Spinal cord (tissue), 10 donors: ENCODE measurements at places on chromosomes 13 and 19. TPM values are rescaled to one million over a fixed set of nuclear protein-coding genes. Genes with fewer than 3 reads are reported as not detected.
A peak's percentile ranks its signal among the peaks of the same experiment; 100 is the strongest.

The MED25 gene
- 64.7 TPM for polyA plus RNA-seq

DNA sequence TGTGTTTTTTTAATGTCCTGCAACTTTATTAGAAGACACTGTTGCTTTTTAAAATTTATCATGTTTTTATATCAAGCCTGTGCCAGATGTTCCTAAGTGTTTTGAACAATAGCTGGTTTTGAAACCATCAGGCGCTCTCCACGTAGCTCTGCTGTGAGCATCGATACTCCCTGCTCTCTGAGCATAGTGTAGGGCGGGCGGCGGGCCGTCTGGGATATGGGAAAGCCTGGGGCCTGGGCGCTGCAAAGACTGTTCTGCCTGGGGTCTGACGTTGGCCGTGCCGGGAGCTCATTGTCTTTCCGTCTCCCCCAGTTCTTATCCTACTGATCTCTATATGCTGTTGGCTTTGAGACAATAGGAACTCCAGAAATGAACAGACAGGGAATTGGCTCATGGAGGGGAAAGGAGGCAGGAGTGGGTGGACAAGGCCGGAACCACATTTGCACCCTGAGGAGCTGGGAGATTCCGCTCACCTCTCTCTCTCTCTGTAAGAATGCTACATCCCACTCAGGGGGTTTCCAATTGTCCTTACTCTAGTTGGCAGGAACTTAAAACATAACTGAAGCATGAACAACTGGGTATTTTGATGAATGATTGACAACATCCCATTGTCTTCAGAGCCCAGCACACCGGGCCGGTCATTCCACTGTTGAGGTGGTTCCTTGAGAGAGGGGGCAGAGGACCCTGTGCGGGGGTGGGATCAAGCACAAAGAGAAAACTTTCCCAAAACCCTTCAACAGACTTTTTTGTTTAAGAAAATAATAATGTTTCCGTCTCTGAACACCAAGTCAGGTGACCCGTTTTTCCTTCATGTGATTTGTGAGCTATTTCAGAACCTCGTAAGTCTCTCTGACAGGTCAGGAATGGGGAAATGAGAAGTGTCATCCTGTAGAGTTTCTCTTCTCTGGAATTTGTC lies 64.7 kb downstream of the COL4A2 start:
- H3K36me3 ChIP-seq = no peaks in the 10 kb centered on the region
- H3K27ac ChIP-seq = peak overlapping the region; percentile 45
- H3K4me1 ChIP-seq = peaks cover 5% of the 10 kb centered on the region
- DNase-seq = no peak

- DNase-seq = no peak
- H3K27ac ChIP-seq = peak overlapping the region; percentile 50
- no peaks in the 10 kb centered on the region for H3K27me3 ChIP-seq
- H3K4me1 ChIP-seq = no peaks in the 10 kb centered on the region
Measured at GRCh38 chr13:44111701-44112100, 232.0 kb downstream of the LACC1 start.

DNA sequence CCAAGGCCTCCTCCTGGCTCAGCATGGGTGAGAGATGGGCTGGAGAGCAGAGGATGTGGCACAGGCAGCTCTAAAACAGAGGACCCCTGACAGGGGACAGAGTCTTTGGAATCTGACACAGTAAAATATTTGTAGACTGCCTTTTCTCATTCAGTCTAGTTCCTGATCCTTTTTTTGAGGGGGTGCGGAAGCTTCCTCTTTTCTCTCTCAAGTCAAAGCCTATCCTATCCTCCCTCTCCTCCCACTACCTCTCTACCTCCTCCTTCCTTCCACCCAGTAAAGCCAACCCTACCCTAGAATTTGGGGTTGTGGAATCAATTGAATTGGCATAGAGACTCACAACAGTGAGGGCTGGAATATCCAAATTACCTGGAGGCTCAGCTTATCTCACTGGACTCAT lies 82.0 kb downstream of the TEX26 start:
- no peak overlapping the region for H3K27ac ChIP-seq
- H3K4me3 ChIP-seq = no peak overlapping the region
- DNase-seq = no peak
- peaks cover 11% of the 10 kb centered on the region for H3K4me1 ChIP-seq
- no peaks in the 10 kb centered on the region for H3K36me3 ChIP-seq

DNA sequence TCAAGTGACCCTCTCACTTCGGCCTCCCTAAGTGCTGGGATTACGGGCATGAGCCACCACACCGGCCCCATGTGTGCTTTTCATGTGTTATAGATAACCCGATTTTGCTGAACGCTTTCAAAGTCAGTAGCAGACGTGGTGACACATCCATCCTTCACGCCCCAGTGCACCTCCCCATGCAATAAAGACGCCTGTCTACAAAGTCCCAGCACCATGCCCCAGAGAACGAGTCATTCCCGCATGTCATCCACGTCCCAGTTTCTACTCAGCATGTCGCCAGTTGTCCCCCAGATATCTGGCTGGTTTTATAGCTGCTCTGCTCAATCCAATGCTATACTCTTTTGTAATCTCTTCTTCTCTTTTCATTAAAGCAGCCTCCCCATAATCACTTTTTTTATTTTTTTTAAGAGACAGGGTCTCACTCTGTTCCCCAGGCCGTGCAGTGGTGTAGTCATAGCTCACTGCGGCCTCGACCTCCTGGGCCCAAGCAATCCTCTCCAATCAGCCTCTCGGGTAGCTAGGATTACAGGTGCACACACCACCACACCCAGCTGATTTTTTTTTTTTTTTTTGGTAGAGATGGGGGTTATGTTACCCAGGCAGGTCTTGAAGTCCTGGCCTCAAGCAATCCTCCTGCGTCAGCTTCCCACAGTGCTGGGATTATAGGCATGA lies 42.5 kb downstream of the DNM2 start:
- H3K27ac ChIP-seq = no peak overlapping the region
- no peak overlapping the region for H3K4me3 ChIP-seq
- H3K27me3 ChIP-seq = no peaks in the 10 kb centered on the region
- DNase-seq = peak; percentile 77
- peaks cover 62% of the 10 kb centered on the region for H3K36me3 ChIP-seq
- peaks cover 50% of the 10 kb centered on the region for H3K4me1 ChIP-seq

- H3K4me3 ChIP-seq = no peak overlapping the region
- no peak overlapping the region for H3K27ac ChIP-seq
- H3K27me3 ChIP-seq = no peaks in the 10 kb centered on the region
- H3K4me1 ChIP-seq = no peaks in the 10 kb centered on the region
- no peaks in the 10 kb centered on the region for H3K36me3 ChIP-seq
- no peak for DNase-seq
Measured at GRCh38 chr19:54660964-54661363, 1.8 kb upstream of the LILRB4 start.
